NCI-H510A treated with DMSO at 0.1 percent for 48 hours (cell line): ENCODE measurements at places on chromosomes 3 and 15.

DNA sequence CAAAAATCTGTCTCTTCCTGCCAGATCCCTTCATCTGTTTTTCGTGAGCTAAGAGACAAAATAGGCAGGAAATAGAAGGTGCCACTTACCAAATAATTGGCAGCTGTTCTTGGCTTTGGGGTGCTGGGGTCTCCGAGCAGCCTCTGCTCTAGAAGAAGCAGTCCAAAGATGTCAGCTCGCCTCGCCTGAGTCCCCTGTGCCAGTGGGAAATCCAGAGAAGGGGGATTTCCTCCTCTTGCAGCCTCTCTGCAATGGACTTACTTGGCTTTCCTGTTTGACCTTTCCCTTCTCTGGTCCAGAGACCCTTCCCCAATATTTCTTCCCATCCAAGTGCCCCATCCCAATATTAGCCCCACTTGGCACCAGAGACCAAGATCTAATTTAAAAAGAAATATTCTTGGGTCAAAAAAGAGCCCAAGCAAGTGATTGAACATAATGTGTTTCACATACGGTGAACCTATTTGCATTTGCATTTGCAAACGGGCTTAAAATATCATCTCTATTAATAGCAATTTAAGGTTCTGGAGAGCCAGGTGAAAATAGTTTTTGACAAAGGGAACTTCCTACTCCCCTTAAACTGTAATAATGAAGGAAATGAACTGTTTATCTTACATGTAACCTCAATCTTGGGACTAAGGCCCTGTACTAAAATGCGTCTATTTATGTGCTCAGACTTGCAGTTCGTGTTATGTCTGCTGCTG, 23.2 kb downstream of the CD86 start:
- no peak for DNase-seq

DNA sequence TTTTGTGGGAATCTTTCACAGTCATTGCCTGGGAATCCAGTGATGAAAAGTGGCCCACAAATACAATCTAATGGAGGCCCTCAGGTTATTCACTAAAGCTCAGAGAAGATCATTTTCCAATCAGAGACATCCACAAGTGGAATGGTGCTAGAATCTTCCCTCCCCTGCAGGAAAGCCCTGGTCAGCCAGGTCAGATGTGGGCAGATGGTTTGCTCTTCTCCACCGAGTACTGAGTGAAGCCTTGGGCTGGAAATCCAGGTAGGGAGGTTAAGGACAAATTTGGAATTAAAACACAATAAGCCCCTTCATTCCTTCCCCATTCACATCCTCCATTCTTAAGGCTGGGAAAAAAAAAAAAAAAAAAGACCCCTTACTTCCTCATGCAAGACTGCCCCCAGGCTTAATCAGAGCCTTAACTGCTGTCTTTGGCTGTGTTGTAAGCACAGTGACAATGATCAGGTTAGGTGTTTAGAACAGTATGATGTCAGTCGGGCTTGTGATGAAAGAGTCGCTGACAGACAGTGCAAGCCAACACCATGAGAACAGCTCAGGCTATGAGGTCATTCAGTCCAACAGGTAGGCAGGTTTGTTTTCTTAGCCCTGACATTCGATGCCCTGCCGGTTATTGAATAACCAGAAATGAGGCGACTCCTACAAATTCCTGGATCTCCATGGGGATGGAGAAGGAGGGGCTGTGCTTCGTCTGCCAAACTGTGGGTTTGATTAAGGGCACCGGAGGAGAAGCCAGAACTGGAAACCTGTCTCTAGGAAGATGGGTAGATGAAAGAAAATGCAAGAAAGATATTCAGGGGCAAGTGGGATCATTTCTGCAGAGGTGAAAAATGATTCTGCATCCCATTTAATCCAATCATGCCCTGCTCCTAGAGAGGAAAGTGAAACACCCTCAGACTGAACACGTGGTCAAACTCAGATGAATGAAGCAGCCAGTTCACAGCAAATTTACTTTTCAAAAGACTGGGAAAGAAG, 23.5 kb upstream of the HES1 start:
- peak; percentile 86 for DNase-seq

DNA sequence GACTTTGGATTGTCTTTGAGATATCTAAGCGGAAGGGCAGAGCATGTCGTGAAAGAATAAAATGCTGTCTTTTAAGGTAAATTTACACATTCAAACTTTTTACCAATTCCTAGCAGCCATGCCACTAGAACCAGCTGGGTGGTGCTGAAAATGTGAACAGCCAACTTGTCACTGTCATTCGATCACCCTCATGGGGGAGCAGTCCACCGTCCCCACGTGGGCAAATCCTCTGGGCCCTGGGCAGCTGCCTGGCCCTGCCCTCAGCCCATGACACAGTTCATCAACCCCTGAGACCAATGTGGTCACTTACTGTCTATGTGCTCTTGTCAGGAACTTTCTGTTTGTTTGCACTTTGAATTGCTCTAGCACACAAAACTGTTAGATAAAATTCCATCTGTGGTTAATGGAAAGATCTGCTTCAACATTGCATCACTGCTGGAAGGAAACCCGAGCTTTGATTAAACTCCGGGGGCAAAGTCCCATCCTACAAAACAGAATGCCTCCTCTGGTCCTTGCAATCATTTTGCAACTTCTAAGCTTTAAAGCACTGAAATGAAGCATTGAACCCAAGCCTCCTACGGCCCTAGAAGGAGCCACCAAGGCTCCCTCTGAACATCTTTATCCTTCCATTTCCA, 50.1 kb downstream of the PCSK6 start:
- no peak for DNase-seq

GRCh38 chr15:101454365-101454764, 35.1 kb downstream of the PCSK6 start:
- no peak for DNase-seq

- DNase-seq = no peak
Observed at GRCh38 chr15:22966321-22967083, 13.7 kb downstream of the CYFIP1 start.

GRCh38 chr15:69058830-69059556, 44.5 kb downstream of the NOX5 start:
- DNase-seq = peak; percentile 63

GRCh38 chr15:43292375-43293078, 25.8 kb upstream of the TGM5 start:
- DNase-seq = no peak

- no peak for DNase-seq
Observed at GRCh38 chr15:74460298-74460697, 662 bp downstream of the UBL7 start.

DNA sequence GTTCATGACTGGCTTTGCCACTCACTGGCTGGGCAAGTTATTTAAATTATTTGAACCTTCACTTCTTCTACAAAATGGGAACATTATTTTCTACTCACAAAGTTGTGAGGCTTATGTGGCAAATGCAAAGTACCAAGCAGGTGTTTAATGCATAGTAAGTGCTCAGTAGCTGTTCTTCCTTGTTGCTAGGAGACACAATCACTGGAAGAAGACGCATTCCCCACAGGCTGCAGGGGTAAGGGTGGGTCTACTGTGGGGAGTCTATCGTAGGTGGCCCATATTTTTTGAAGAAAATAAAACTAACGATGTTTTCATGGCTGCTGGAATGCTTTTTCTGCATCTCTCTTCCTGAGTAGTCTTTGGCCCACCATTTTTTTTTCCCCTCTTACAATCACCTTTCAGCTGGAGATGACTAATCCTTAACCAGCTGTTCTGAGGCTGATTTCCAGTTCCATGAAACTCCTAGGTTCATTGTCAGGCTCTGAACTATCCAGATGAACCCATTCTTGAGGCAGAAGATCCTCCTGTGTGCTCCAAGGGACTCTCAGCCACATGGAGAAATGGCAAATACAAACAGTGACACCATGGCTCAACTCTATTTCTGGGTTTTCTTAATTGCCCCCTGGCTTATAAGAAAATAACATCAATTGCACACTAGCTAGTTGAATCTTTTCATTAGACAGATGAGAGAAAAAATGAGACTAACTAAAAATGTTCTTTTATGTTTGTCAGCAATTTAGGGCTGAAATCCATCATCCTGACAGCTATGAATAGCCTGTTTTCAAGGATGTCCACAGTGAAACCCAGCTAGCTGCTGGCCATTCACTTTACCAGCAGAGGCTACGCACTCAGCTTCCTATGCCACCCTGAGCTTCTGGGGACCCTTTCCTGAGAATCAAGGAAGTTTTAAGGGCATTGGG, 108.3 kb upstream of the ETV5 start:
- DNase-seq = no peak

DNA sequence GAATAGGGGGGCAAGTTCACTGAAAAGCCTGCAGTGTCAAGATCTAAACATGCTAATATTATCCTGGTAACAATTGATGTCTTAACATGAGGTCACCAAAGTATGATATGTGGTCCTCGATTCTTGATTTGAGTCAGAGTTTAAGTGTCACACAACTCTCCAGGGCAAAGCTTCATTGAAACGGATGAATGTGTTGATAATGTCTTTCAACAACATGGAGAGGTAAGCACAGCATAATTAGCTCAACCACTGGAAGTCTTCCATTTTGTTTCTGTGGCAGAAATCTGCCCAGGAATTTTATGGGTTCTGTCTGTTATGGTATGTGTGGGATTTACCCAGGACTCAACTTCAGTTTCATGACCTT, 591.5 kb downstream of the ZNF385D start:
- no peak for DNase-seq

DNA sequence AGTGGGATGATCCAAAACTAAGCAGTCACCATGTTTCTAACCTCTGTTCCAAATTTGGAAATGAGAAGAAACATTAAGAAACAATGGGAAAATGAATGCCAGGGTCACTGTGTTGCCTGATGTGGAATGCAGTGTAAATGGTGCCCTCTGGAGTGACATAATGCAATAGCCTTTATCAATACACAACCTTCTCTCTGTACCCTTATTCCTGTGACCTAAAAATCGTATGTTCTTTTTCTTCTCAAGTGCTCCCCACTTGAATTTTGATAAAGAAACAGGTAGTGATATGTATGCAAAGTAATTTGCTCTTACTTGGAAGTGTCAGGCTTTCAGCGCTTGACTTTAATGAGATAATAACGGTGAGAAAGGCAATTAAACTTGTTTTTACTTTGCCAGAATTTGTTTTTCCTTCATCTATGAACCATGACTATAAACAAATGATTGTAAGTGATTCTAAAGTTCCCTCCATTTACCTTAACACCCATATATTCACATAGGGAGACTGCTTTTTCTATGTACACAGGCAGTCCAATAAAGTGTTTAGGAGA, 145.8 kb upstream of the THRB start:
- DNase-seq = peak; percentile 1

GRCh38 chr3:148023994-148024393, 614.8 kb downstream of the ZIC1 start:
- no peak for DNase-seq

DNA sequence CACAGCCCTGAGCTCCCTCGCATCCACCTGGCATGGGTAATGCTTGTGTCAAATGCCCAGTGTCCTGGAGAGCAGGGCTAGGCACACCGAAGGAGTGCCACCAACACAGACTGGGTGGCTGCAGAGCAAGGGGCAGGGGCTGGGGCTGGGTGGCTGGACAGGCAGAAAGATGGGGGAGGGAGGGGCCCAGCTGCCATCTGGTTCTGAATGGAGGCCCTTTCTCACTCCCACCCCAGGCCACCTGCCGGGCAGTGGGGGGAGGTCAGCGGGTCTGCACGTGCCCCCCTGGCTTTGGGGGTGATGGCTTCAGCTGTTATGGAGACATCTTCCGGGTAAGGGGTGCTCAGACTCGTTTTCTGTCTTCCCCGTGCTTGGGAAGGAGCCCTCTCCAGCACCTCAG, 17.0 kb downstream of the STAB1 start:
- no peak for DNase-seq

DNA sequence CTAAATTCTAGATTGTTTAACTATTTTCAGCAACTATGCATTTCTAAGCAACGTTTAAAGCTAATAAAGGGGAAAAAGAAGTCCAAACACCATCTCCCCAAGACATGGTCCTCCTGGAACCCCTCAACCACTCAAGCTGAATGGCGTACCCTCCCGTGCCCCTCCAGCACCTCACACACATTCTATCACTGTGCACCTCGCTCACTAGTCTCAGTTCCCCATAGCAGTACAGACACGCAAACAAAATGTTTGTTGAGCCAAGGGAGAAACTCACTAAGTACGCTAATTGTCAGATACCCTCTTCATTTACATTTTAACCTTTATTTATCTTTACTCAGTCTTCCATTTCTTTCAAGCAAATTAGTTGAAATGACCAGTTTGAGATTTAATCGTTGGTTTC, 48.8 kb downstream of the ACAP2 start:
- DNase-seq = no peak

- DNase-seq = no peak
Observed at GRCh38 chr15:35768949-35769348, 223.0 kb upstream of the DPH6 start.

- no peak for DNase-seq
Observed at GRCh38 chr3:163033652-163034051, 1537.0 kb downstream of the OTOL1 start.

DNA sequence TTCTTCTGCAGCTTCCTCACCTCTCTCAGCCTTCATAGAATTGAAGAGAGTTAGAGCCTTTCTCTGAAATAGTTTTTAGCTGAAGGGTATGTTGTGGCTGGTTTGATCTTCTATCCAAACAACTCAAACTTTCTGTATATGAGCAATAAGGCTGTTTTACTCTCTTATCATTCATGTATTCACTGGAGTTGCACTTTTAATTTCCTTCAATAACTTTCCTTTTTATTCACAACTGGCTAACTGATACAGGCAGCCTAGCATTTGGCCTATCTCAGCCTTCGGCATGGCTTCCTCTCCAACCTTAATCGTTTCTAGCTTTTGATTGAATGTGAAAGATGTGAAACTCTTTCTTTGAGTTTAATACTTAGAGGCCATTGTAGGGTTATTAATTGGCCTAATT, 109.3 kb downstream of the GTPBP8 start:
- DNase-seq = no peak

DNA sequence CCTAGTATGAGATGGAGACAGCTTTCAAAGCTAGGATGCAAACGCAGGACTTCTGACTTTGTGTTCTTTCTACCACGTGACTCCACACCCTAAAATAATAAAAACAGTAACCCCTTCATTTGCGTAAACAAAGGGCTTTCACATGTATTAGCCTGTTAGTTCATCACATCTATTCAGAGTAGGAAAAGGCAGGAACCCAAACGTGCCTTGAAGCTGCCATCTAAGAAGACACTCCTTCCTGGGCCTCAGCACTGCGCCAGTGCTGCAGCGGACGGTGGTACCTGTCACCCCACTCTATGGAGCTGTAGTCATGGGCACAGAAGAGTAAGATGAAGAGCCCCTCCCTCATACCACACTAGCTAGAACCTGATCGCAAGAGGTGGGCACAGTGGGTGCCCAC, 34.3 kb downstream of the PLD1 start:
- no peak for DNase-seq

DNA sequence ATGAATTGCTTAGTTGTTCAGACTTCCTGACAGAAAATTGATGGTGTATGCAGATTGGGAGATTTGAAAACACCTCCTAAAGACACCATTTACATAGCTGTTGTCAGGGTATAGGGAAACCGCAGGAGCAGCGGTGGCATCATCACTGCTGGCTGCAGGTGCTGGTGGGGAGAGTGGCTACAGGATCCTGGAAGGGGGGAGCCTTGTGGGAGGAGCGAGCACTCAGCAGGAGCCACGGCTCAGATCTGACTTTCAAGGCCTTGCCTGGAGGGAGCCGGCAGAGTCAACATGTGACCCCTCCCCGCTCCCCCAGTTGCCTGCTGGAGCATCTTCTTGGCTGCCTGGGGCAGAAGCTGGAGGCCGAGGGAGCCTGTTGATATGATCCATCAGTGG, 26.1 kb downstream of the EDEM1 start:
- no peak for DNase-seq
